ENCODE measurements at places on chromosomes 2 and 18.

- peak; percentile 62 for DNase-seq
Measured at GRCh38 chr2:37472959-37473358, 128.5 kb downstream of the QPCT start.

GRCh38 chr2:122203523-122203922, 448.1 kb downstream of the TSN start:
- peak; percentile 89 for DNase-seq

DNA sequence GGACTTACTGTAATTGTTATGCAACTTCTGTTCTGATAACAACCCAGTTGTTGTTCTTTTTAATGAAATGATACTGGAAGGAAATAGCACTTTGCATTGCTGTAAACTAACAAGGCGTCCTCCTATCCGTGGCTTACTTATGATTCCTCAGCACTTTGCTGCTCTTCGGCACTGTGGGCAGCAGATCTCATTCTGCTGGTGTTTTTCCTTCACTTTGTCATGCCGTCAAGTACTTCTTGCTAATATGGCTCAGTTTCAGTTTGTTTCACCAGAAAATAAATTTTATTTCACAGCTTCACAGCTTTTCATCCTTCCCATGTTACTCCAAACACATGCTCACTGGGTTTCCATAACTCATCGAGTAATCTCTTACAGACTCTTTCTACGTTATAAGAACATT, 289.3 kb downstream of the MEIS1 start:
- DNase-seq, result no peak

- DNase-seq, result no peak
Measured at GRCh38 chr2:205721057-205721449, 38.8 kb downstream of the NRP2 start.

GRCh38 chr2:58237741-58238140, 3.4 kb downstream of the FANCL start:
- no peak for DNase-seq

DNA sequence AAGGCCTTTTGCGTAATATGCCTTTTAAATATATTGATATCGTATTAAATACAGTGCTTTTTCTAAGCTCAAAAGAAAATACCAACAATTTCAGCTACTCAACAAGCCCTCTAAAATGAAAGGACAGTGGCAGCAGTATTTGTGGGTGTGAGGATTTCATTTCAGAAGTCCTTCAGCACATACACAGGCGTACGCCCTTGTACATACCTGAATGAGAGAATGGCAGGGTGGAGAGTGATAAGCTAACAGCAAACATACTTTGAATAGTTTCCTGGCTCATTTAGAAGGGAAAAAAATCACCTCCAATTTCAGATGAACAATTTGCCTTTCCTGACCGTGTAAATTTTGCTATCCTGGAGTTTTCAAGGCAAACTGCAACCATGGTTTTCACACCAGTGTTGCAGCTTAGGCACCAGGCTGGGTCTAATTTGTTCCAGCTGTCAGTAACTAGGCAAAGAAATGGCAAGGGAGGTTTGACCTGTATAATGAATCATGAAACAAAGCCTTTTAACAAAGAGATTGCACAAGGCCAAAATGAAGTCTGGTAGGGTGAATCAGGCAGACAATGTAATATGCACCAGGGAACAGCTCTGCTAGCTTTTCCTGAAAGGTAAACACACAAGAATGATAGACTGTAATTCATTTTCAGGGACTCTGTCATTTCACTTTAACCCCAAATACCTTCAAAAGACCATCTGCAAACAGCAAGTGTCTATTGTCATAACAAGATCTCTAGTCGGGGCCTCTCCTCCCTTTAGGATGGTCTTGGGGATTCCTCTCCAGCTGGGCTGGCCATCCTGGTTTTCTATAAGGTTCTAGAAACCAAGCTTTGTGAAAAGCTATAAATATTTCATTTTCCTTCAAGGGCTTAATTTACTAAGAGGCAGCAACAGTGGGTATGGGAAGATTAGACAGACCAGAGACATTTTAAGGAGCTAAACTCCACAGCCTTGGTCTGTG, 11.5 kb downstream of the ANKRD29 start:
- peak; percentile 86 for DNase-seq

DNA sequence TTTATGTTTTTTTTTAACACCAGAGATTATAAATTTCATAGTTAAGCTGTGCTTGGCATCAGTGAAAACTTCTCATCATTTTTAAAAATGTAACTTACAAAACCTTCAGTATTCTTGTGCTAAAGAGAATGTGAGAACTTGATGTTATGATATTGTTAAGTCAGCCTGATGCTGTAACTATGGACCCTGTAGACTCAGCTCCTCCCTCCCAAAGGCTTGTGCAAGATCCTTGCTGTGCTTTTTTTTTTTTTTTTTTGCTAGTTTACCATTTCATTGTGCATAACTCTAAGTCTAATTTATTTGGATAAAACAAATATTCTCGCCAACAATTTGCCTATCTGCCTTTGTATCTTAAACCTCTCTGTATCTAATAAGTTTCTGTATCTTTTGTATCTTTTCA, 12.9 kb upstream of the TFPI start:
- no peak for DNase-seq

- no peak for DNase-seq
Measured at GRCh38 chr2:165240916-165241315, 1.7 kb downstream of the SCN2A start.

- no peak for DNase-seq
Measured at GRCh38 chr2:101496279-101496678, 21.4 kb upstream of the RFX8 start.

DNA sequence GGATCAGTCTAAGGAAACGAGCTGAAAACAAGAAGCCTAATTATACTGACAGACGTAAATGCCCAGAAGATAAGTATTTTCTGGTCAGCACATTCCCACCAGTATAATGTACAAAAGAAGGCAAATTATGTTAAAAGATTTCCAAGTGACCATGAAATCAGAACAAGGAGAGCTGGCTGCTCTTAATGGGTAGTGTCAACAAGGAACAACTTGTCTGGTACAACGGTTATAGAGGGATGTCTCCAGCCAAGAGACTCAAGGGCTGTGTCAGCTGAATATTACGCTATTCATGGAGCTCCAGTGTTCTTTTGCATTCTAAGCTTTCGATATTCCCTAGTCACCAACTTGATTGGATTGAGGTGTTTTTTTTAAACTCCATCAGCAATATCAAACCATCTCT, 8.6 kb upstream of the L3MBTL4 start:
- DNase-seq, result no peak

- DNase-seq, result no peak
Measured at GRCh38 chr2:112003576-112004252, 51.4 kb upstream of the TMEM87B start.

DNA sequence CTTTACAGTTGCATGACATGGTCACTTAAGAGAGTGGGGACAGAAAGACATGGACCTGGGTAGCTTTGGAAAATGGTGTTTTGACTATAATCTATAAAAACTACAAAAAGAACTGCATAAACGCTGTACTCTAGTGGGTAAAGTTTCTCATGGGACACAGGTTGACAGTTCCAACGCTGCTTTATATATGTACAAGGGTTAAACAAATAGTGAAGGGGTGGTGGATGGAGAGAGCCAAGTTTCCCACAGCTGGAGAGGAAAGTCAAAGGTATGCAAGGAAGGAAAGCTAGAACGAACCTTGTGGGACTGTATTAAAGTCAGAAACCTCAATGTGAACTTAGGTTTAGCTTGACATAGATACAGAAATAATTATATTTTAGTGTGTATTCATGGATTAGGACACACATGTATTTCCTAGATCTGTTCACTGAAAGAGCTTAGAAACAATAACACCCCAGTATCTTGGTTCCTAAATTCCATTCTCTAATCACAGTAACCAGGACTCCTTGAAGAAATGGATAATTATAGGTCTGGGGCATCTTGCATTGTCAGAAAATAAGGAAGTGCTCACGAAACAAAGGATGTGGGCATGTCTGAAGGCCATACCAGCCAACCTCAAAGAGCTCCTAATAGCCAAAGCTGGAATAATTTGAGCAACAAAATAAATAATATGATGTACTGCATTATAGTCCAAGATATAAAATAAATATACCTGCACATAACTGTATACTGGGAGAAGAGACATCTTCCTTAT, 28.8 kb downstream of the TANC1 start:
- no peak for DNase-seq

- DNase-seq, result no peak
Measured at GRCh38 chr18:74529378-74529777, 4.9 kb upstream of the CNDP1 start.

GRCh38 chr18:9814431-9814830, 71.3 kb upstream of the TXNDC2 start:
- DNase-seq, result peak; percentile 94

DNA sequence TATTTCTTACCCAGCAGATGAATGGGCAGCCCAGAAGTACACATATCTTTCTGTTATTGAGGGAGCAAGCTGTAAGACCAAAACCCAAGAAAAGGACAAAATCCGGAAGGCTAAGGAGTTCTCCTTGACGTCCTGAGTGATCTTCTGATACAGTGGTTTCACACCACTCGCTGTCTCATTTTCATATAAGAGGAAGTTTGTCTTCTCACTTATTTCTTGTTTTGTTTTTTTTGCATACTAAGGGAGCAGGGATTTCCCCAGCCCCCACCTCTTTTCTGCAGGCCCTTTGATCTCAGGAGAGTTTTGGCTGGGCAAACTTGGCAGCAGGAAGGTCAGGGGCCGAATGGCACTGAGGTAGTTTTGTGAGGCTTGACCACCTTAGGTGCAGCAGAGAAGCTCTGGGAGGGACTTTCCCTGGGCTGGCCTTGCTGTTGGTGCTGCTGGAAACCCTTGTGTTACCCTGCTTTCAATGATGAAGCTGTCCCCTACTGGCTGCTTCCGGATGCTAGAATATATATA, 13.3 kb downstream of the CHRNA1 start:
- DNase-seq, result no peak

GRCh38 chr2:184721881-184722280, 123.6 kb downstream of the ZNF804A start:
- no peak for DNase-seq

DNA sequence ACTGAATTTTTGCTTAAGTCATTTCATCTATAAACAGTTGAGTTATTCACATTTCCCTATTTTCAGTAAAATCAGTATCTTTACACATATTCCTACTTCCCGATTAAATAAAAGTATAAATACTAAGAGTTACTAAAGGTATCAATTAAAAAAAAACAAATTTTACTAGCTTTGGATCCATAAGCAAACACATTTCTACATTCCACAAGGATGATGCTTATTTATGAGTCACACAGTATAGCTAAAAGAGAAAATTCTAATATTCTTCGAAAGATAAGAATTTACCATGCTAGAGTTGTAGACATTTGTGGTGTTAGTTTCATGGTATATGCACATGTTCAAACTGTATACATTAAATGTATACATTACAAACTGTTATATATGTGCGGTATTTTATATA, 23.7 kb downstream of the PGAP1 start:
- peak; percentile 40 for DNase-seq

DNA sequence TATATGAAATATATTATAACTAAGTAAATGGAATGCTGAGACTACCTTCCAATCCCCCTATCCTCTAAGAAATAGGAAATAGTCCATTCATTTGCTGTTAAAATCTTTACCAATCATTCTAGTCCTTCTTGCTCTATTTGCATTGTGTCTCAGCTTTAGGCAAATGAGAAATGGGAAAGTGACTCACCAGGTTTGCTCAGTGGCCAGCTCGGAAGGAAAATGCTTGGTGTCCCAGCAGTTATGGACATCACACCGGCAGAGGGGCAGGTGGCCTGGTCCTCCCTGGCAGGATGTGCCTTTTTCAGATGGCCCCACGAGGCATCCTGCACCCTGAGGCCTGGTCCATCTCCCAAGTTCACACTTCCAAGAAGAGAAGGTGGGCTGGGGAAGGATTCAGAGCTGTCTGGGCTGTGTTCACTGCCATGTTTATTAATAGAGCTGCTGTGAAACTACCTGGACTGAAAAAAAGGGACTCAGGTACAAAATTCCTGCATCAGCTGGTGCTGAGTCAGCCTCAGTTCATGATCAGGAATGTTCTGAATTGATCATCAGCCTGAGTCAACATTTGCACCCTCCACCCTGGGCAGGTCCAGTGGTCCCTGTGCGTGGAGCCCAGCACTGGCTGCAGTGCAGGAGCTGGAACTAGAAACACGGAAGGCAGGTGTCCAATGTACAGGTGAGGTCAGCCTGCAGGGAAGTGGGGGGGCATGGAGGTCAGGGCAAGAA, 60.1 kb upstream of the ARL4C start:
- no peak for DNase-seq

DNA sequence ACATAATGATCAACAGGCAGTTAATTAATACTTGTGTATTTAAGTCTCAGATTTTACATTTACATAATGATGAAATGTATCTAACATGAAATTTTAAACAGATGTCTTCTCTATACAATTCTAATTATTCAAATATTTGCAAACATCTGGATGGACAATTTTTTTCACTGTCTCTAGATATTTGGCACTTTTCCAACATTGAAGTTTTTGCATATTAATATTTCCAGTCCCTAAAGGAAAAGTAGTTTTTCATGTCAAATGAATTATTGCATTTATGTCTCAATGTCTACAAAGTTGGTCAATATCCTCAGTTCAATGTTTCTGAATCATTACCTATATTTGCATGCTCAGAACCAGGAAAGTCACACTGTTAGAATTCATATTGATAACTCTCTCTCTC, 560.9 kb upstream of the PKDCC start:
- no peak for DNase-seq

DNA sequence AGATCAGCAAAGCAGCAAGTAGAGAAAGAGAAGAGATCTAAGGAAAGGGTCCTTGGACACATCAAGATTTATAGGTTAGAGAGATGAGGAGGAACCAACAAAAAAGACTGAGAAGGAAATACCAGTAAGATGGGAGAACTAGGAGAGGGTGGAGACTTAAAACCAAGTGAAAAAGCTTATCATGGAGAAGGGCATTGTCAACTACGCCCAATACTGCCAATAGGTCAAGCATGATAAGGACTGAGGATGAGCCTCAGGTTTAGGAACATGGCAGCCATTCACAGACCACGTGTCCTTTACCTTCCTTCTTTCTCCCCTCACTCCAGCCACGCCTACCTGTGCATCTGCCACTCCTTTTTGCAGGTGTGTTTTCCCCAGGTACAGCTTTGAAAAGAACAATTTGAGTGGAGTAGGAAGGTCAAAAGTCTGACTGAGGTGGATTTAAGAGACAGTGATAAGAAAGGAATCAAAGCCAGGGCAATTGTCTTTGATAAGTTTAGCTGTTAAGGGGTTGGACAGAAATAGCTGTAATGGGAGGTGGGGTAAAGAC, 238.7 kb downstream of the STK39 start:
- DNase-seq, result no peak

GRCh38 chr2:79910643-79911042, 393.9 kb downstream of the LRRTM1 start:
- DNase-seq, result no peak

GRCh38 chr2:207417301-207417718, 112.5 kb upstream of the CREB1 start:
- peak; percentile 36 for DNase-seq

DNA sequence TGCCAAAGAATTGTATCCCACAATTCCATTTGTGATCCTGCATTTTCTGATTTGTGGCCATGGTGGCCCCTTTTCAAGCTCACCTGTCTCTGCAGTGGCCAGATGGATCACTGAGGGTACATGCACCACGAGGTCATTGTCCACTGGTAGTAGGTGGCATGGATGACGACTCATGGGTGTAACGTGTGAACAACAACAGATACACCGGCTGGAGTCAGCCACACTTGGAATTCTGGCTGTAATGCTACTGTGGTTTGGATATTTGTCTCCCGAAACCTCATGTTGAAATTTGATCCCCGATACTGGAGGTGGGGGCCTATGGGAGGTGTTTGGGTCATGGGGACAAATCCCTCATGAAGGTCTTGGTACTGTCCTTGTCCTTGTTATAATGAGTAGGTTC, 102.2 kb upstream of the TAF1B start:
- peak; percentile 34 for DNase-seq

- no peak for DNase-seq
Measured at GRCh38 chr2:11514081-11514730, 19.6 kb upstream of the GREB1 start.

GRCh38 chr2:161316701-161317100, 8.5 kb downstream of the PSMD14 start:
- no peak for DNase-seq

Data from astrocyte (in vitro differentiated cells and primary cell).